Osteocyte (in vitro differentiated cells): ENCODE measurements at places on chromosomes 4 and X. TPM values are rescaled to one million over a fixed set of nuclear protein-coding genes. Genes with fewer than 3 reads are reported as not detected.
A peak's percentile ranks its signal among the peaks of the same experiment; 100 is the strongest.

The MAGEA12 gene
- total RNA-seq, result not detected in 2 replicates

The PDZD4 gene
- 23.9 and 26.6 TPM in 2 replicates for total RNA-seq

The PAGE5 gene
- total RNA-seq, result not detected in 2 replicates

DNA sequence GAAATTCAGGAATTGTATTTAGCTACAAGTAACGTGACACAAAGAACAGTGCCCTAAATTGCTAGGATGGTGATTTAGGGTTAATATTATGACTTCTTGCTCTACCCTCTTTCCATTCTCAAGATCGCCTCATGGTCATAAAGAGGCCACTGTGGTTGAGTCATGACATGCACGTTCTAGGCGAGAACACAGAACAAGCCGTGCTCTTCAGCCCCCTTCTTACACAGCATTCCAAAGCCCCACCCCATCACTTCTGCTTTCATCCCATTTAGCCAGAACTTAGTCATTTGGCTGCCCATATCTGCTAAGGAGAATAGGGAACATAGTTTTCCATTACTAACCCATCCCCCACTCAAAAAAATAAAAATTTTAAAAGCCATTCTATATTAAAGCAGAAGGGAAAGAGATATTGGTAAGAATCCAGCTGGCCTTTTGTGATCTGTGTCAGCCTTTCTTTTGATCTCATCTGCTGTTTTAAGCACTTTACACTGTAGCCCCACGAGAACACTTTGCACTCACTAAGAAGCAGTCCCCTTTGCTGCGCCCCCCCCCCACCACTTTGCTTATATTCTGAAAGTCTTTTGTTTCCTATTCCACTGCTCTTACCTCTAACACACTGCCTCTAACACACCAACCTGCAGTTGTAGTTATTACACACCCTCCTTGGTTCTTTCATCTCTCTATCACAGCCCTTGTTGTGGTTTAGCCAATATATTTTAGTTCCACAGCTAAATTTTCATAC lies 28.4 kb downstream of the NPNT start:
- H3K4me3 ChIP-seq, result no peak overlapping the region
- peaks cover 49% of the 10 kb centered on the region for H3K27me3 ChIP-seq
- no peak overlapping the region for H3K27ac ChIP-seq
- no peak for DNase-seq
- H3K36me3 ChIP-seq, result no peaks in the 10 kb centered on the region

DNA sequence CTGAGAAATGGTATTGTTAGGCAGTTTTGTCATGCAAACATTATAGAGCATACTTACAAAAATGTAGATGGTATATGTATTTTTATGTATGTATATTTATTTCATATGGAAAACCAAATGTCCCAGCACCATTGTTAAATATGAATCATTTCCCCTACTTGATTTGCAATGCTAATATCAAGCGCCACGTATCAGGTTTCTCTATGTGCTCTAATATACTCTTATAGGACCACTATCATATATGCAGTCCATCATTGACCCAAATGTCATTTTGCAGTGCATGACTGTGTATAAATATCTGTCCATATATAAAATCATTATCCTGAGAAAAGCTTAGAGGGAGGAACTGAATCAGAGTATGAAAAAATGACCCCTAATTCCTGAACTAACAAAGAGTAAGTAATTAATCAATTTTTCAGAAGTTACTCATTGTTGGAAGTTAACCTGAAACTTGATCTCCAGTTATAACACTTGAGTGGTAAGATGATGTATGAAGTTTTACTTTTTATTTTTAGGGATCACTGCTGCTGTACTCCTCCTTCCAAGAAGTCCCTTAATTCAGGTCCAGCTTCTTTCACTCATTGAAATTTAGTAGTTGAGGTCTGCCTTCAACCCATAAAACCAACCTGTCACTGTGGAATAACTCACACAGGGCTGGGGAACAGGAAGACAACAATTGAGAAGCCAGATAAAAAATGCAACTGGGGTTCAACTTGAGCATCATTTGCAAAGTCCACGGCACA lies 134.8 kb upstream of the LDB2 start:
- H3K27me3 ChIP-seq, result no peaks in the 10 kb centered on the region
- H3K36me3 ChIP-seq, result no peaks in the 10 kb centered on the region
- no peak for DNase-seq

GRCh38 chrX:5295004-5295403 lies 933.7 kb downstream of the NLGN4X start:
- H3K27me3 ChIP-seq, result no peaks in the 10 kb centered on the region
- no peaks in the 10 kb centered on the region for H3K4me1 ChIP-seq
- H3K36me3 ChIP-seq, result no peaks in the 10 kb centered on the region
- H3K4me3 ChIP-seq, result no peak overlapping the region
- DNase-seq, result no peak

GRCh38 chrX:102841706-102842003 lies 95.4 kb upstream of the RAB40AL start:
- DNase-seq, result no peak
- H3K4me1 ChIP-seq, result no peaks in the 10 kb centered on the region
- H3K27me3 ChIP-seq, result no peaks in the 10 kb centered on the region
- H3K27ac ChIP-seq, result no peak overlapping the region

GRCh38 chr4:20809812-20810211 lies 109.6 kb downstream of the PACRGL start:
- H3K27me3 ChIP-seq, result peaks cover 11% of the 10 kb centered on the region
- H3K36me3 ChIP-seq, result no peaks in the 10 kb centered on the region
- DNase-seq, result no peak
- no peak overlapping the region for H3K4me3 ChIP-seq
- H3K4me1 ChIP-seq, result peaks cover 4% of the 10 kb centered on the region
- H3K27ac ChIP-seq, result no peak overlapping the region

- H3K27me3 ChIP-seq, result peaks cover 30% of the 10 kb centered on the region
- no peak for DNase-seq
- H3K4me3 ChIP-seq, result no peak overlapping the region
- H3K4me1 ChIP-seq, result no peaks in the 10 kb centered on the region
- H3K27ac ChIP-seq, result no peak overlapping the region
Observed at GRCh38 chr4:37794056-37794455, 32.4 kb upstream of the PGM2 start.

- peaks cover 3% of the 10 kb centered on the region for H3K27me3 ChIP-seq
- H3K27ac ChIP-seq, result no peak overlapping the region
Observed at GRCh38 chr4:68490826-68491457, 43.7 kb downstream of the TMPRSS11E start.

- H3K4me3 ChIP-seq, result no peak overlapping the region
- H3K36me3 ChIP-seq, result no peaks in the 10 kb centered on the region
- no peaks in the 10 kb centered on the region for H3K4me1 ChIP-seq
- H3K27ac ChIP-seq, result no peak overlapping the region
- no peak for DNase-seq
- H3K27me3 ChIP-seq, result peaks cover 2% of the 10 kb centered on the region
Observed at GRCh38 chr4:34771632-34772031, 1472.7 kb downstream of the ARAP2 start.

- peak overlapping the region; percentile 78 for H3K4me3 ChIP-seq
- DNase-seq, result no peak
- peaks cover 28% of the 10 kb centered on the region for H3K4me1 ChIP-seq
- peaks cover 3% of the 10 kb centered on the region for H3K36me3 ChIP-seq
- no peak overlapping the region for H3K27ac ChIP-seq
- H3K27me3 ChIP-seq, result no peaks in the 10 kb centered on the region
Observed at GRCh38 chrX:2500091-2500802, 529 bp downstream of the DHRSX start.

GRCh38 chrX:11064851-11065600 lies 46.1 kb upstream of the HCCS start:
- peak overlapping the region; percentile 86 for H3K27ac ChIP-seq
- H3K27me3 ChIP-seq, result no peaks in the 10 kb centered on the region
- no peaks in the 10 kb centered on the region for H3K36me3 ChIP-seq
- H3K4me1 ChIP-seq, result peaks cover 41% of the 10 kb centered on the region
- DNase-seq, result no peak

- peaks cover 5% of the 10 kb centered on the region for H3K36me3 ChIP-seq
- peaks cover 89% of the 10 kb centered on the region for H3K27me3 ChIP-seq
- peaks cover 24% of the 10 kb centered on the region for H3K4me1 ChIP-seq
- H3K27ac ChIP-seq, result peak overlapping the region; percentile 23
- DNase-seq, result no peak
- peak overlapping the region; percentile 80 for H3K4me3 ChIP-seq
Observed at GRCh38 chr4:84498203-84498934, 723 bp downstream of the NKX6-1 start.

DNA sequence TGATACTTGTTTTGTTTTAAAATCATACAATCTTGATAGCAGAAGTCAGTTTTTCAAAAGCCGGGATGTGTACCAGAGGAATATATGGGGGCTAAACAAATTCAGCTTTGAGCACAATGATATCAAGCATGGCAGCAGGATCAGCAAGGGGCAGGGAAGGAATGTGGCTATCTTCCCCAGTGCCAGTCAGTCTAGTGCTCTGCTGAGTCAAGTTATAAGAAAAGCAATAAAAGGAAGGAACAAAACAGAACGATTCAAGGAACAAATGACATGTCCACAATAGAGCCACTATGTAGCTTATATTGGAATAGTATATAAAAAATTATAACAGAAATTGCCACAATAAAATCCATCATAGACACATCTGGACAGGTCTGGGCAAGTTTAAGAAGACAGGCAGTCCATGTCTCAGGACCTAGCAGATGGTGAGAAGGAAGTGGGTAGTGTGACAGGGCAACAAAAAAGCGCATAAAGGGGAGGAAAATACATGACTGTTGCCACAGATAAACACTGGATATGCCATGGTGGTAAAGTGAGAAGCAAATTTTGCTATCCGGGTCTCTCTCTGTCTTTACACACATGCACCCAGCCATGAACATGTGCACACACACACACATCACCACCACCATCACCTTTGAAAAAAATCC lies 518.2 kb upstream of the HTR2C start:
- no peak overlapping the region for H3K4me3 ChIP-seq
- no peaks in the 10 kb centered on the region for H3K36me3 ChIP-seq
- no peak overlapping the region for H3K27ac ChIP-seq
- DNase-seq, result no peak
- no peaks in the 10 kb centered on the region for H3K27me3 ChIP-seq

GRCh38 chr4:128770807-128771206 lies 38.7 kb upstream of the JADE1 start:
- no peak for DNase-seq
- no peaks in the 10 kb centered on the region for H3K36me3 ChIP-seq
- H3K4me3 ChIP-seq, result no peak overlapping the region
- H3K27me3 ChIP-seq, result no peaks in the 10 kb centered on the region
- H3K27ac ChIP-seq, result no peak overlapping the region

DNA sequence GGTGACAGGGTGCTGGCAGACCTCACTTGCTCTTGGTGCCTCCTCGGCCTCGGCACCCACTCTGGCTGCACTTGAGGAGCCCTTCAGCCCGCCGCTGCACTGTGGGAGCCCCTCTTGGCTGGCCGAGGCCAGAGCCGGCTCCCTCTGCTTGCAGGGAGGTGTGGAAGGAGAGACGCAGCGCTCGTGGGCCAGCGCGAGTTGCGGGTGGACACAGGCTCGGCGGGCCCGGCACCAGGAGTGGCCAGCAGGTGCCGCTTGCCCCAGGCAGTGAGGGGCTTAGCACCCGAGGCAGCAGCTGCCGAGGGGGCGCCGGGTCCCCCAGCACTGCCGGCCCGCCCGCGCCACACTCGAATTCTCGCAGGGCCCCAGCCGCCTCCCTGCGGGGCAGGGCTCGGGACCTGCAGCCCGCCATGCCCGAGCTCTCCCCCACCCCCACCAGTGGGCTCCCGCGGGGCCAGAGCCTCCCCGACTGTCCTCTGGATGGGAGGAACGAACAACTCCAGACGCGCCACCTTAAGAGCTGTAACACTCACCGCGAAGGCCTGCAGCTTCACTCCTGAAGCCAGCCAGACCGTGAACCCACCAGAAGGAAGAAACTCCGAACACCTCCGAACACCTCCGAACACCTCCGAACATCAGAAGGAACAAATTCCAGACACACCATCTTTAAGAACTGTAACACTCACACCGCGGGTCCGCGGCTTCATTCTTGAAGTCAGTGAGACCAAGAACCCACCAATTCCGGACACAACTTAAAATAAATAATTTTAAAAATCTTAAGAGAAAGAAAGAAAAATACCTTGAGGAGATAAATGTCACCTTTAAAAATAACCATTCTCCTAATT lies 311.1 kb upstream of the SLC7A11 start:
- DNase-seq, result no peak
- peaks cover 1% of the 10 kb centered on the region for H3K36me3 ChIP-seq
- H3K4me1 ChIP-seq, result no peaks in the 10 kb centered on the region
- H3K27me3 ChIP-seq, result no peaks in the 10 kb centered on the region

GRCh38 chr4:113919145-113919544 lies 60.3 kb downstream of the ARSJ start:
- H3K27me3 ChIP-seq, result no peaks in the 10 kb centered on the region
- peak overlapping the region; percentile 81 for H3K27ac ChIP-seq
- H3K36me3 ChIP-seq, result peaks cover 5% of the 10 kb centered on the region

DNA sequence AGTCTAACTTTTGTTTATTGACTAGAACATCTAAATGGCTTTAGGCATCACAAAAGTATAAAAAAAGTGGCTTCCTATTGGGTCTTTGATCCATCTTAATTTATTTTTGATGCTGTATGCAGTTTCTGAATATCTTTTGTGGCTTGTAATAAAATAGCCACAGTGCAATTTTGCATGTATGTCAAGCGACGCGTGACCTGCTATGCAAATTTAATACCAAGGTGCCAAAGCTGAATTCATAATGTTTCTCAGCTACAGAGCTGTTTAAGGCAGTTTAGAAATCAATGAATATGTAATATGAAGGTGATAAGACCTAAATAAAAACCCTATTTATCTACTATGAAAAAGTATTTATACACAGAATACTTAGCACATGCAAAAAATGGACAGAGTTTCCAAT lies 197.8 kb downstream of the AFF2 start:
- no peaks in the 10 kb centered on the region for H3K4me1 ChIP-seq
- no peak overlapping the region for H3K27ac ChIP-seq
- H3K27me3 ChIP-seq, result no peaks in the 10 kb centered on the region
- H3K36me3 ChIP-seq, result no peaks in the 10 kb centered on the region
- H3K4me3 ChIP-seq, result no peak overlapping the region
- DNase-seq, result no peak

- no peaks in the 10 kb centered on the region for H3K36me3 ChIP-seq
- H3K27ac ChIP-seq, result no peak overlapping the region
- H3K4me3 ChIP-seq, result no peak overlapping the region
- no peaks in the 10 kb centered on the region for H3K4me1 ChIP-seq
- peaks cover 78% of the 10 kb centered on the region for H3K27me3 ChIP-seq
Observed at GRCh38 chr4:14386196-14386595, 616.1 kb upstream of the CPEB2 start.

DNA sequence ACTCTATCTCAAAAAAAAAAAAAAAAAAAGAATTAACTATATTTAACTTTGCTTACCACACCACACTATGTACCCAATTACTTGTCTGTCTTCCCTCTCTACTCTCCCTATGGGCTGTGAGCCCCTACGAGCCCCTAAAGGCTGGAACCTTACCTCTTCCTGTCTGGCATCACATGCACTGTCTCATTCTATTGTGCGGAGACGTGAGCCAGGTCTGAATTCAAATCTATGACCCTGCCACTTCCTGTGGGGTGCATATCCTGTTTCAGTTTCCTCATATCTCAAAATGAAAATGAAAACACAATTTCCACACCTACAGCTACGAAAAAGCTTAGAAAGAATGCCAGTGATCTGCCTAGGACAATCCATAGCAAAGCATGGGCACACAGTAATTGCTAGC lies 42.9 kb upstream of the HS3ST1 start:
- no peaks in the 10 kb centered on the region for H3K36me3 ChIP-seq
- H3K4me3 ChIP-seq, result no peak overlapping the region
